GF-D8 (cell line): ENCODE measurements at places on chromosomes 11 and 22.

- no peak for DNase-seq
These were observed 93.9 kb downstream of the DSCAML1 start for GRCh38 chr11:117702946-117703598.

DNA sequence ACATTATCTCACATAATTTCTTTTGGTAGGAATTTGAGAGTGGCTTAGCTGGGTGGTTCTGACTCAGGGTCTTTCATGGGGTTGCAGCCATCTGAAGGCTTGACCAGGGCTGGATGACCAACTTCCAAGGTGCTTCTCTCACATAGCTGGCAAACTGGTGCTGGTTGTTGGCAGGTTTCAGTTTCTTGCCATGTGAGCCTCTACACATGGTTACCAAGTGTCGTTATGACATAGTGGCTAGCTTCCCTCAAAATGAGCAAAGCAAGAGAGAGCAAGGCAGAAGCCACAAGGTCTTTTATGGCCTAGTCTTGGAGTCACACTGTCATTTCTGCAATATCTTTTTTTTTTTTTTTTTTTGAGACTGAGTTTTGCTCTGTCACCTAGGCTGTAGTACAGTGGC lies 4.2 kb upstream of the TFIP11 start:
- DNase-seq = peak; percentile 51

GRCh38 chr11:69444381-69445130 lies 36.9 kb upstream of the LINC01488 start:
- DNase-seq = peak; percentile 83

DNA sequence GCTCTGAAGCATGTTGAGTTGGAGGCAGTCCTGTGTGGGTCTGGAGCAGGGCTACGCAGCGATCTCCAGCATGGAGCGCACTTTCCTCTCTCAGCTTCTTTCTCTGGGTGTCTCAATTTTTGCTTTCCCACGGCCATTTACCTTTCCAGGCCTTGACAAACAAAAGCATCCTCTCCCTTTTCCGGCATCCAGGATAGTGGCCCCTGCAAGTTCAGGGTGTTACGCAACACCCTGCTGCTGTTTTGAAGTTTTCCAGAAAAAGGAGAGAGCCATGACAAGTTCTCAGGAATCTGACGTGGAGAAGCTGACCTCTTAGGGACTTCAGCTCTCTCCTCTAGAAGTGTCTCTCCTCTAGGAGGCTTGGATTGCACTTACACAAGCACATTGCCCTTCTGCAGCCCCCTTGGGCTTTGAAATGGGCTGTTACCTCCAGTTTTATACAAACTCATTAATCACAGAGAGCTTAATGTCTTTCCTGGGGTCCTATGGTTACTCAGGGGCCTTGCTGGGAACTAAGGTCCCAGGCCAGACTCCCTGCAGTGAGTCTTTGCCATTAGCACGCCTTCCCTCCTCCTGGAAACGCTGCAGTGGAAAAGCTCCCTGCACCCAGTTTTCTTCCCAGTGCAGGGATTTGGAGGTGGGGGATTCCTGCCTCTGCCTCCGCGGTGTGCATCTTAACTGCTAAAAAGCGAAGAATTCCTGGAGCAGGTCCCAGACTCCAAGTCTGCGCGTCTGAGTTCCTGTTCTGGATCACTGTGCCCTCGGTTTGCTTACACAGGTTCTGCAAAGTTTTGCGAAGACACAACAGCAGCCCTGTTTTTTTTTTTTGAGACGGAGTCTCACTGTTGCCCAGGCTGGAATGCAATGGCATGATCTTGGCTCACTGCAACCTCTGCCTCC lies 80.4 kb downstream of the BARX2 start:
- no peak for DNase-seq

- no peak for DNase-seq
These were observed 4.9 kb upstream of the SLCO2B1 start for GRCh38 chr11:75145972-75146519.

DNA sequence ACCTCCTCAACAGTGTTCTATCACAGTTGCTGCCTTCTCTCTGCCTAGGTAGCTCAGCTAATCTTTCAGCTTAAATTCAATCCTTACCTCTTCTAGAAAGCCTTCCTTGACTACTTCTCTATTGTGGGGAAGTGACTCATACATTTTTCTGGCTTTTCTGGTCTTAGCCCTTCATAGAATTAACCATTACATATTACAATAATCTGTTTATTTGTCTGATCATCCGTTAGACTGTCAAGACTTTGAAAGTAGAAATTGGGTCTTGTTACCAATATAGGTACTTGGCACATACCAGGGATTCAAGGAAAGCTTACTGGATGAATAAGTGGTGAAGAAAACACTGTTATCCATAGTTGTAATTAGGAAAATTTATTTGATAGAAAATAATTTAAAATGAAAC lies 89.6 kb downstream of the FANCF start:
- no peak for DNase-seq

- no peak for DNase-seq
These were observed 1.4 kb downstream of the AIFM3 start for GRCh38 chr22:20968281-20968977.

DNA sequence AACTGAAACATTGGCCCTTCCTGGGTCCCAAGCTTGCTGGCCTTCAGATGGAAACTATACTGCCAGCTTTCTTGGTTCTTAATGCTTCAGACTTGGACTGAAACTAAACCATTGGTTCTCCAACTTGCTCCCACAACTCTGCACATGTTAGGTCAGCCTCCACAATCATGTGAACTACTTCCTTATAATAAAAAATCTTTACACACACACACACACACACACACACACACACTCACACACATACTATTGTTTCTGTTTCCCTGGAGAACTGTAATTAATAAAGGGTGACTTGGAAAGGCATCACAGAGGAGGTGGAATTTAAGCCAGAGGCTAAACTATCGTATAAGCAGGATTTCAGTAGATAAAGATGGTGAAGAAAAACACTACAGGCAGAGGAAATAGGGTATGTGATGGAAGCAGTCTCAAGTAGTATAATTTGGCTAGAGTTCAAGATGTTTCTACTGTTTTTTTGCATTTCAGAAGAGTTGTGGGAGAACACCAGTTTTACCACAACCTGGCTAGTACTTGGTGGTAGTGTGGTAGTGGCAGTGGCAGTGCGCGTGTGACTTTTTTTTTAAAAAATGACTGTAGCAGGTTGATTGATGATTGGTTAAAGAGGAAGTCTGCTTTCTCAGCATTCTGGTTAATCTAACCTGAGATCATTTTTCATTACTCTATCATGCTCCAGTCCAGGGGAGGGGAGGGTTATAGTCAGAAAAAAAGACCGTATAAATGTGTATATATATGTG lies 70.1 kb downstream of the PDE3B start:
- DNase-seq = no peak

GRCh38 chr11:10602366-10602765 lies 33.9 kb upstream of the LYVE1 start:
- DNase-seq = no peak

- DNase-seq = no peak
These were observed 17.5 kb downstream of the MACROD1 start for GRCh38 chr11:64148226-64148916.

DNA sequence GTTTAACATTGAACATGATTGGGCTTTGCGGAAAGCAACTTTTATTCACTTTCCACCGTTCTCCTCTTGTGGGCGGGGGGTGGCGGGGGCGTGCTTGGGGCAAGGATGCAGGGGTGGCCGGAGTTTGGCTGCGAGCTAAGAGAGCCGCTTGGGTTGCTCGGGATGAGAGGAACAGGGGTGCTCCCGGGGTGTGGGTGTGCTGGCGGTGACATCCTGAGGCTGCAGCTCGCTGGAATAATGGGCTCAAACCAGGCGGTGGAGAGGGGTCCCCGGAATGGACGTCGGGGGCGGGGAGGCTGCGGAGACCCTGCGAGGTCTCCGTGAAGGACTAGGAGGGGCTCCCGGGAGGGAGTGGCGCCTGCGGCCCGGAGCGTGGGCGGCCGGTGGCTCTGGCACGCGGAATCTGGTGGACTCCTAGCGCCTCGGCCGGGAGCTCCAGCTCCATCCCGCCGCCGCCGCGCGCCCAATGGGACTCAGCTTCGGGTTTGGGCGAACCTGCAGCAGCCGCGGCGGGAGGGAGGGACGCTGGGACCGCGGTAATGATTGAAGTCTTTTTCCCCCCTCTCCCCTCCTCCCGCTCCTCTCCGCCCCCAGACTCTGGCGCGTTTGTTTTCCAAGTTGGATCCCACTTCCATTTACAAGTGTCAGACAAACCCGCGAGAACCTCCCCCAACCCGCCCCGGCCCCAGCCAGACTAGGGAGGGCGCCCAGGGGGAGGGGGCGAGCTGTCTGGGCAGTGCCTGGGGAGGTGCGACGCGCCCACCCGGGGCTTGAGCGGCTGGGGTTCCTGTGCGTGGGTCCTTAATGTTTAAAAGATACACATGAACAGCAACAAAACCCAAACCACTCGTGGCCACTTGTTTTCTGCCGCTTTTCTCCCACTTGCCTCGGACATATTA lies 2.0 kb downstream of the FAT3 start:
- DNase-seq = no peak

GRCh38 chr11:23957314-23957713 lies 539.5 kb upstream of the LUZP2 start:
- DNase-seq = no peak

- DNase-seq = no peak
These were observed 80.9 kb upstream of the WNT11 start for GRCh38 chr11:76287227-76287626.

DNA sequence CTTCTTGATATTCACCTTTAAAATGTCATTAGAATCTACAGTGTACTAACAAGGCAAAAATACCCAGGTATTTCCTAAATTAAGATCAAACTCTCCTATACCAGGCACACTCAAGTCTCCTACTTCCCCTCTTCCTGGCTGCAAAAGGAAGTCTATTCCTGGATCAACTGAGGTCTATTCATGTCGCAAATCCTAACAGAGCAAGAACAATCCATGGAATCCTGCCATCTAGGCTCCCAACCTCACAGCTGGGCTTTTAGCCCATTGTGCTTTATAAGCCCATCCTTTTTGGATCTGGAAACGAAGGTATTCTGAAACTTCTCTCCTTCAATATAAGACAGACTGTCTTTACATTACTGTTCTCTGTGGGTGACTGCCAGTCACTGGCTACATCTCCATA lies 161.8 kb downstream of the SOX6 start:
- no peak for DNase-seq

DNA sequence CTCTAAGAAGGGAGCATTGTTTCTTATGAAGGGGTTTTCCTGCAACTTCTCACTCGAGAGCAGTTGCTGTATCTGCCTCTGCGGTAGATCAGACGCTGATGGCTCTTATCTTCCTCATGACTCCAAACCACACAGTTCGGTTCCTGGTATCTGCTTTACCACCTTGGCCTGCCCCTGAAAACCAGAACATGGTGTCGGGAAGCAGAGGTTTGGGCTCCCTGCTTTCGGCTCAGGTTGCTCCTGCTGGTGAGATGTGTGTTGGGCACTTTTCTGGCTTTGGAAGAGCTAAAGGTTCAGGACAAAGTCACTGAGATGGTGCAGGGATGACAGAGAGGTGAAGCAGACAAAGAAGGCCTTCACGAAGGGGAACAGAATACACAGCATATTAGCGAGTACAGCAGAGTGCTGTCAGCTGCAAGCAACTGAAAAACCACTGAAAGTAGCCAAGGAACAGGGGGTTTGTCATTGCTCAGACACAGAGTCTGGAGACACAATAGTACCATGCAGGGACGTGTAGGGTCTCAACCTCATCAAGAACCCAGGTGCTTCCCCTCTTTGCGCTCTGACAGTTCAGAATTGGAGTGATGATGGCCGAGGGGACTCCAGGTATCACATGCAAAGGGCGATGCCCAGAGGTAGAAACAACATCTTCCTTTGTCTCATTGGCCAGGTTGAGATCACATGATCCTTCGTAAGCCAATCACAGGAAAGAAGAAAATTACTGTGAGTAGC lies 11.9 kb upstream of the CSF2RB start:
- peak; percentile 86 for DNase-seq

- DNase-seq = no peak
These were observed 1679.3 kb downstream of the LRRC4C start for GRCh38 chr11:39780131-39780530.

DNA sequence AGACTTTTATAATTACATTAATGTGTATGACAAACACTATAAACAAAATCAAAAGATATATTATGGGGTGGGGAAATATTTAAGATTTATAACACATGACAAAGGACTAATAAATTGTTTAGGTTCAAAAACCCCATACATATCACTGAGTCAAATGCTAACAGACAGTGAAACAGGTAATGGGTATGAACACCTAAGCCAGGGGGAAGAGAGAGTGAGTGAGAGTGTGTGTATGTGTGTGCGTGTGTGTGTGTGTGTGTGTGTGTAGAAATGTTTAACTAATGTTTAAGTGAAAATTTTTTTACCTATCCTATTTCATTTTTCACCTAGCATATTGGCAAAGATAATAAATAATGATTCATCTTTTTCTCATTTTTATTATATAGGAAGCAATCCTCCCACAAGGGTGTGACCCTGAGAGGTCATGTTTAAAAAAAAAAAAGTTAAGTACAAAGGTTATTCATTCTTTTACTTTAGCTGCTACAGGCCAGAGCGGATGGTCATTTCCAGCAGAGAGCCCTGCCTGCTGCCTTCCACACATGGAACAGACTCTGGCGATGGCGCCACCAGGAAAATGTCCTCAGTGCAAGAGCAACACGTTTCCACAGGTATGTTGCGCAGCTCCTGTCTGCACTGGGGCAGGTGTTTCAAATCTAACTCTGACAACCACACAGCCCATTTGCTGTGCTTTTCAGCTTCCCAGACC lies 72.9 kb downstream of the PISD start:
- DNase-seq = no peak

- DNase-seq = no peak
These were observed 15.7 kb downstream of the NAP1L4 start for GRCh38 chr11:2976294-2977063.

GRCh38 chr11:2933375-2934020 lies 4.3 kb upstream of the PHLDA2 start:
- DNase-seq = peak; percentile 21

DNA sequence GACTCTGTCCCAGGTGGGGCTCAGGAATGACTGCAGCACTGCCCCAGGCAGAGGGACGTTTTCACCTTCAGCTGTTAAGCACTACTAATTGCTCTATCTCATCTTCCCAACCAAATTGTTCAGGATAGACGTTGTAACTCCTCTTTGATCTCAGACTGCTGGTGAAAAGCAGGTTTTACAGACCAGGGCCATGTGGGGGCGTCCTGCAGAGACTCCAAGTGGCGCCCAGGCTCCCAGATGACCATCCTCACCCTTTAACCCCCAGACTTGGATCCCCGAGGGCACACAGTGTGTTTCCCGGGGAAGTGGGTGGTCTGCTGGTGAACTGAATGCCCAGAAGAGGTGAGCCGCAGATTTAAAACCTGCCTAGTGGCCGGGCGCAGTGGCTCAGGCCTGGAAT lies 23.9 kb downstream of the FADD start:
- DNase-seq = no peak

DNA sequence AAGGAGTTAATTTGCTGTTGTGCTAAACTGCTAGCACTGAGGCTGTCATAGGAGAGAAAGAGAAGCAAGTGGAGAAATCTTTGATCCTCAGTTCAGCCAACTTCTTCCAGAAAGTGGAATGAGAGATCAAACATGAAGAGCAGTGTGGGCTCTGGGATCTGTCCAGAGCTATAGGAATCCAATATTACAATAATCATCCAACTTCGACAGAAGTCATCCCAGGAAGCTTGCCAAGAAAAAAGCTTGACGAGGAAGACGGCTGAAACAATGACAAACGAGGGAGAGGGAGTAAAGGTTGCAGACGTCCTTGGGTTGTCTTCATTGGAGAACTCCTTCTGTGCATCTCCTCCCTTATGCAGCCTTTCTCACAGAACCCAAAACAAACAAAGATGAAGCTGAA lies 496.2 kb downstream of the INSC start:
- DNase-seq = no peak

GRCh38 chr11:75558939-75559843 lies 2.9 kb upstream of the SERPINH1 start:
- DNase-seq = no peak
